ENCODE measurements at places on chromosomes 2 and 18.

GRCh38 chr18:24683925-24684324, 223.5 kb downstream of the HRH4 start:
- DNase-seq, result no peak

- DNase-seq, result no peak
Measured at GRCh38 chr2:37898448-37898847, 26.6 kb upstream of the RMDN2 start.

- DNase-seq, result no peak
Measured at GRCh38 chr2:16130906-16131400, 190.6 kb downstream of the MYCN start.

DNA sequence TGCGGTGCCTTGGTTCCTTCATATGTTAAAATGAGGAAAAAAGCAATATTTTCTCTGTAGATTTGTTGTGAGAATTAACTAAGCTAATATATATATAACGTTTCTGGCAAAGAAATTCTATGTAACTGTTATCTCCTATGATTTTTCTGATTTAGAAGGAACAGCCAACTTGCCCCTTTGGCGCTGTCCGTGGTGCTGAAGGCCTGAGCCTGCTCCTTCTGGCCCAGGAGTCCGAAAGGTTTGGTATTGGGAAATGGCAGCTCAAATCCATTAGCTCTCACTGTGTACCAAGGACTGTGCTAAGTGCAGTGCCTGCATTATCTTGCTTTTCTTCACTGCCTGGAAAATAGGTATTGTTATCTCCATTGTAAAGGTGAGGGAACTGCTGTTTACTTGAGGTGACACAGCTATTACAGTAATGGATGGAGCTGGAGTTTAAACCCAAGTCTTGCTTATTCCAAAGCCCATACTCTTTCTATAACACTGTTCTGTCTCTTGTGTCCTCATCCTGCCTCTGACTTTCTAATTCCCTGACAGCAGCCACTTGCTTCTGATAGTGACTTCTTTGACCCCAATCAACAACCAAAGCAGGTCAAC, 52.2 kb downstream of the C1QL2 start:
- DNase-seq, result peak; percentile 30

- DNase-seq, result no peak
Measured at GRCh38 chr2:73187549-73187948, 14.8 kb upstream of the NOTO start.

- peak; percentile 18 for DNase-seq
Measured at GRCh38 chr2:109351164-109351756, 222.3 kb downstream of the SH3RF3 start.

- no peak for DNase-seq
Measured at GRCh38 chr2:217740178-217740577, 262.6 kb downstream of the TNS1 start.

DNA sequence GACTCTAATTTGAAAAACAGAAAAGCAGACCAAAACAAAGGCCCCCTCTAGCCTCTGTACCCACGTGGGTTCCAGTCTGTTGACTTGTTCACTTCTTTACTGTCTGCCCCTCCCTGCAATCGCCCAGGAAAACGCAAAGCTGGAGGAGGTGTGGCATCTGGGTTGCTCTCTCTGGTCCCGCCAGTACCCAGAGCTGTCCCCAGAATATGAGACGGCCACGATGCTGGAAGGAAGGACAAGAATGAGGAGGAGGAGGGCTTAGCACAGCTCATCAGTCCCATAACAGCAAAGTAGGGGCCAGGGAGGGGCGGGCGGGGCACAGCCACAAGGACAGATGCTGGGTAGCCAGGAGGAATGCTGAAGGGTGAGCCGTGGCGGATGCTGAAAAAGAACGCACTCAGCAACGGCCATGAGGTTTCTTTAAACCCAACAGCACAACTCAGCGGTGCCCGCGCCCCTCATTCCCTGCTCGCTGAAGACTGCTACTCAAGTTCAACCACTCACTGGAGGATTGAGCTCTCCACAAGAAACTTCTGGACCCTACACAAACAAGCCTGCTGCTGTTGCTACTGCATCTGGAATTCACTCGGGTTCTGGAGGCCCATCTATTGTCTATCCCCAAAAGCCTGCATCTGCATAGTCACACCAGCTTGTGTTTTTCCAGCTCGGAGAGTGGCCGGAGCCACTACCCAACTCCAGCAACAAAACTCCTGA, 187.7 kb downstream of the HDAC4 start:
- no peak for DNase-seq

DNA sequence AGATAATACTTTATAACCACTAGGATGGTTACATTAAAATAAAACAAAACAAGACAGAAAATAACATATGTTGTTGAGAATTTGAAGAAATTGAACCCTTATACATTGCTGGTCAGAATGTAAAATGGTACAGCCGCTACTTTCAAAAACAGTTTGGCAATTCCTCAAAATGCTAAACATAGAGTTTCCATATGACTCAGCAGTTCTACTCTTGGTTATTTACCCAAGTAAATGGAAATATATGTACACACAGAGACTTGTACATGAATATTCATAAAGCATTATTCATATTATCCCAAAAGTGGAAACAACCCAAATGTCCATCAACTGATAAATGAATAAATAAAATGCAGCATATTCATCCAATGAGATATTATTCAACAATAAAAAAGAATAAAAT, 92.5 kb upstream of the LRATD1 start:
- DNase-seq, result no peak
